ENCODE measurements at places on chromosomes 3 and 15.

DNA sequence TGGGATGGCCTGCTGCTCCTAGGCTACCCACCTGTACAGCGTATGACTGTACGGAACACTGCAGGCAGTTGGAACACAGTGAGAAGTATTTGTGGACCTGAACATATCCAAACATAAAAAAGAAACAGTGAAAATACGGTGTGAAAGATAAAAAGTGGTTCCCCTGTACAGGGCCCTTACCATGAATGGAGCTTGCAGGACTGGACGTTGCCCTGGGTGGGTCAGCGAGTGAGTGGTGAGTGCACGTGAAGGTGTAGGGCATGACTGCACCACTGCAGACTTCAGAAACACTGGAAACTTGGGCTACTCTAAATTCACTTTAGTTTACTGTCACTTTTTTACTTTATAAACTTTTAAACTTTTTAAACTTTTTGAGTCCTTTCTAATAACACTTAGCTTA, 71.2 kb upstream of the SLC6A6 start:
- DNase-seq = no peak

DNA sequence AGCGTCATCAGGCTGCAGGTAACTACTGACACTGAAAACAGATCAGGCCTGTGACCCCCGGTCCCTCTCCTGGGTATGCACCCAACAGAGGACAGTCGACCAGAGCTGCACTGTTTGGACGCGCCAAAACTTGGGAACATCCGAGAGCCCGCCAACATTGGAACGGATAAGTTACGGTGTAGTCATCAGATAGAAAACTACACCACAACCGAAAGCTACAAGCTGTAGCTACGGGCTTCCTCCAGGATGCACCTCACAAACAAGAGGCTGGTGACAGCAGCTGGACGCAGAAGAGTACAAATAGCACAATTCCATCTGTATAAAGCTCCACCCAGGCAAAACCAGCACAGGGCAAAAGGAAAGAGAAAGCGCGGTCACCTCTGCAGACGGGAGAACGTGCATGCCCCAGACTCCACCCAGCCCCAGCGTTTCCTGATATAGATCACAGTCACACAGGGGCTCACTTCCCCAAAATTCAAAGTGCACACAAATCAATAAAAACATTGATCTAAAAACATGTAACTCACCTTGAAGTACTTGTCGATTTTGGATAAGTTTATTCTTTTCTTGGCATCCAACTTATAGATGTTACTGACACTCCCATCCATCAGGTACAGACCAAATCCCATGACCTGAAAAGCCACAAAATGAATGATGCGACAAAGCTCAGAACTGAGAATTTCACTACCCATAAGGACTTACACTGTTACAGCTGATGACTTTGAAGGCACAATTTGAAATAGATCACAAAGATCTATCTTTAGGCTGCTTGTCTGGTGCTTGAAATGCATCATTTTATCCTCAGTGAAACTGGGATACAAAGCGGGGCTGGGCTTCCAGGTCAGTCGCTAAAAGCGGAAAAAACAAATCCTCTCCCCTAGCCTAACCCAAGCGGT, 43.3 kb downstream of the CYFIP1 start:
- DNase-seq = no peak

- DNase-seq = no peak
These were observed 450.2 kb downstream of the RBMS3 start for GRCh38 chr3:29731050-29731449.

DNA sequence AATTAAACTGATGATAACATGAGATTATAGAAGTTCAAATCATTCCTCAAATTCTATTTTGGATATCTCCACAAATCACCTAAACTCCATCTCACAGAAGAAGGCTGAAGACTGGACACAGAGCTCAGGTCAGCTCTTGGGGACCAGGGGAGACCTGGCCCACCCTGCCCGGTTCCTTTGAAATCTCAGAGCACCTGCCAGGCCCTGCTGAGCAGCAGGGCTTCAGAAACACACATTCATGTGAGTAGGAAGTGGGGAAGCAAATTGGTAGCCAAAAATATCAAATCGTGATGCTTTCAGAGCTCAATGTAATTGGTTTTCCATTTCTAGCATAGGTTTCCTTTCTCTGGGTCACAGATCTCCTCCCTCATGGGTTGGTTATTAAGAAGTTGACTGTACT, 76.2 kb downstream of the OCA2 start:
- no peak for DNase-seq

- no peak for DNase-seq
These were observed 8.5 kb downstream of the EBLN2 start for GRCh38 chr3:73069775-73070444.

All from astrocyte of the spinal cord (primary cell).